PC-9 (cell line): ENCODE measurements at places on chromosomes 2 and 18. TPM values are rescaled to one million over a fixed set of nuclear protein-coding genes. Genes with fewer than 3 reads are reported as not detected.

The CNGA3 gene
- not detected in 2 replicates for total RNA-seq

The PRKAG3 gene
- not detected in 2 replicates for total RNA-seq

The CYP1B1 gene
- 36.3 and 39.4 TPM in 2 replicates for total RNA-seq

The ACVR1C gene
- total RNA-seq, result 0.04 and 0.30 TPM in 2 replicates

The STEAP3 gene
- total RNA-seq, result 23.0 and 26.3 TPM in 2 replicates

The CCL20 gene
- total RNA-seq, result not detected in 2 replicates

DNA sequence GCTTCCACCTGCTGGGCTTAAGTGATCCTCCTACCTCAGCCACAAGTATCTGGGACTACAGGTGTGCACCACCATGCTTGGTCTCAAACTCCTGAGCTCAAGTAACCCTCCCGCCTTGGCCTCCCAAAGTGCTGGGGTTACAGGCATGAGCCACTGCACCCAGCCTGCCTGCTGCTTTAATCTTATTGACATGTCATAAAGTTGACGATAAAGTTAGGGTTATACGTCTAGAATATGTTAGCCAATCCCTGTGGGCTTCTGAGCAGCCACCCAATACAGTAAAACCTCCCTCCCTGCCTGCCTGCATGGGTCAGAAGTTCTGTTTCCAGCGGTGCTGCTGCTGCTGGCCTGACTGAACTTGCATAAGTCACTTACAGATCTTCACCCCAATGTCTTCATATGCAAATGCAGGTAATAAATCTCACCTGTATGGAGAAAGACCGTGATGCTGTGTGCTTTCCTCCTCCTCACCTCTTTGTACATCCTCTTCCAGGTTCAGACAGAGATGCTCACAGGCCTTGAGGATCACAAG, 30.1 kb downstream of the TGIF1 start:
- H3K27ac ChIP-seq, result no peak overlapping the region
- no peaks in the 10 kb centered on the region for H3K4me1 ChIP-seq
- no peak for DNase-seq
- no peak overlapping the region for H3K4me3 ChIP-seq

The CAVIN2 gene
- 2.3 and 2.5 TPM in 2 replicates for total RNA-seq

GRCh38 chr18:8001711-8002301, 434.7 kb downstream of the PTPRM start:
- H3K4me3 ChIP-seq, result no peak overlapping the region
- H3K27ac ChIP-seq, result no peak overlapping the region
- H3K4me1 ChIP-seq, result no peaks in the 10 kb centered on the region
- no peaks in the 10 kb centered on the region for H3K27me3 ChIP-seq
- H3K36me3 ChIP-seq, result no peaks in the 10 kb centered on the region
- DNase-seq, result no peak

The EVX2 gene
- total RNA-seq, result not detected in 2 replicates

The REG1B gene
- total RNA-seq, result not detected in 2 replicates
